Thoracic aorta (tissue), 2 donors: ENCODE measurements at places on chromosomes 5 and 9. TPM values are rescaled to one million over a fixed set of nuclear protein-coding genes. Genes with fewer than 3 reads are reported as not detected.

The PDLIM4 gene
- 81.0 TPM for total RNA-seq

The PCDHGB3 gene
- 11.2 TPM for total RNA-seq

The ADRB2 gene
- total RNA-seq = 3.7 TPM

The ZNF169 gene
- 6.6 TPM for total RNA-seq

The AIF1L gene
- total RNA-seq = 21.9 TPM

The LEAP2 gene
- total RNA-seq = 0.49 TPM

The HEMGN gene
- total RNA-seq = not detected

The RMRP gene
- 1,550 TPM for total RNA-seq

The ACOT12 gene
- total RNA-seq = 2.3 TPM
